ENCODE measurements at places on chromosomes 3 and 15.

GRCh38 chr3:128922804-128923459 lies 43.5 kb downstream of the ACAD9 start:
- DNase-seq: peak; percentile 38

GRCh38 chr3:53222183-53222901 lies 33.5 kb downstream of the TKT start:
- no peak for DNase-seq

GRCh38 chr3:184608209-184608608 lies 46.6 kb downstream of the EPHB3 start:
- no peak for DNase-seq

DNA sequence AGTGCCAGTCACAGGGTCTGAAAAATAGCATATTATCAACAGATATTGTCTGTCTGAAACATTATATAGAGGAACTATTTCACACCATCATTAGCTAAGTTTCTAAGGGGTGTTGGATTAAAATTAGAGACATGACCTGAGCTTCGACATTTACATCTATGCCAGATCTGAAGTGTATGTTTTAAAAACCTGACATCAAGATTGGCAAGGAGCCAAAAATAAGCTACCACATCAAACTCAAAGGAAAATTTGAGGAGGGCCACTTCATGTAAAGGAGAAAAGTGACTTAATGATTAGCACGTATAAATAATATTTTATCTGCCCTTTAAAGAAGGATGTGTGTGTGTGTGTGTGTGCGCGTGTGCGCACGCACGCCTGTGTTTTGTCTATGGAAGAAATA lies 752.0 kb upstream of the GRM7 start:
- no peak for DNase-seq

DNA sequence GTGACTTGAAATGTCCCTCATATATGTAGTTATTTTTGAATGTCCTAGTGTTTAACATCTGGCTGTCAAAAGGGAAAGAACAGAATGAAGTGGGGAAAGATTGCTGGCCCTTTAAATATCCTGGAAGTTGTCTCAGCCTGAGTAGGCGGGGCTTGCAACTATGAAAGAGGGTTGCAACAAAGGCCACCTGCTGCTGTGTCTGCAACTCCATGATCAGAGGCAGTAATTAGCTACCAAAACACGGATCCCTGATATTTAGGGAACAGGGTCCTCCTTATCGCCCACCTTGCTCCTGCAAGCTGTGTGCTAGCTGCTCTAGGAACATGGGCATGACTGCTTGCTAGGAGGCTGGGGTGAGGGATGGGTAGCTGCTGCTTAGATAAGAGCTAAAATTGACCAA lies 100.2 kb upstream of the CFAP20DC start:
- no peak for DNase-seq

DNA sequence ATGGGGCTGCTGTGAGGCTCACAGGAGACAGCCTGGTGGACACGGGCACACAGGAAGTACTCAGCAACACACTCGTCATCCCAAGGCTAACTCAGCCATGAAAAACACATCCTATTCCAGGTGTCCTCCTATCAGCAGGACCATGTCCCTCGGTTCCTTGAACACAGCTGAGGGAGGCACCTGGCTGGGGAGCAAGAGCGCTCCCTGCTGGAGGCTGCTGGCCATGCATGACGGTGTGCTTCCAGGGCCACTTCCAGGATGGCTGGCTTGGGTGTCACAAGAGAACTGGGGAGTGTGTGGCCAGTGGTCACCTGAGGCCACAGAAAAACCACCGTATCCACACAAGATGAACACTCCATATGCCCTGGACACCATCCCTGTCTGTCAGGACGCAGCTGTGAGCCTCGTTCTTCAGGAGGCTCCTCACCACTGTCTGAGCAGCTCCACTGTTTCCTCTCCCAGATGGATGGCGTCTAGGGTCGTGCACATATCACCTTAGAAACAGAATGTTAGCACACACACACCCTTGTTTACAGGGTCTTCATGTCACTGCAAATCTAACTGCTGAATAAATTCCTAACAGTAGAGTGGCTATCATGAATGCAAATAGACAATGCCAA lies 31.0 kb downstream of the POC1A start:
- peak; percentile 54 for DNase-seq

DNA sequence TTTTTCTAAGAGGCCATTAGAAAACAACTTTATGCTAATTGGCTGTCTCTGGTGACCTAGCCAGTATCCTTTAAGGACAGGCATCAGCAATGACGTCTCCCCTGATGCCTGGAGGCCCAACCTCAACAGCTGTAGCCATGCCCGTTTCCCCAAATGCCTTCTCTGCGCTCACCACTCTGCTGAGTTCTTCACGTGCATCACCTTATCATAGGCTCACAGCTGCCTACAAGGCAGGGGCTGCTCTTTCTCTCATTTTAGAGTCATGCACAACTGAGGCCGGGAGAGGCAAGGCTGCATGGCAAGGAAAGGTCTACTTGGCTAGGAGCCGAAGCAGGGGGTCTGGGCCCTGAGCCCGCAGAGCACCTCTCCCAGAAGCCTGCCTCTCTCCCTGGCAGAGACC lies 43.9 kb upstream of the SEC13 start:
- no peak for DNase-seq

DNA sequence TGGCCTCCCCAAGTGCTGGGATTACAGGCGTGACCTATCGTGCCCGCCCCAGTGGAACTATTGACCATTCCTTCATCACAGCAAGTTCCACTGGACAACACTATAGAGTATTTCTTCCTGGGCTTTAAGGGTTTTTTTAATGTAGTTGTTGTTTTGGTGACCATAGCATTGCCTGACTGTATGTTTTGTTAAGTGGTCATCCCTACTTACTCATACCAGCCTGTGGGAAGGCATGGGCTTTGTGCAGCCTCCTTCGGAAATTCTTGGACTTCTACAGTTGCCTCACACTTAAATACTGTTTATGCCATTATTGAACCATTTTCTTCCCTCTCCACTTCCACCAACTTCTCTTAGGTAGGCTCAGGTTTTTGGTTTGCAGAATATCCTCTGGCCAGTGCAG lies 19.9 kb upstream of the ALPK3 start:
- no peak for DNase-seq

GRCh38 chr3:160346511-160346910 lies 52.5 kb downstream of the IFT80 start:
- DNase-seq: no peak

DNA sequence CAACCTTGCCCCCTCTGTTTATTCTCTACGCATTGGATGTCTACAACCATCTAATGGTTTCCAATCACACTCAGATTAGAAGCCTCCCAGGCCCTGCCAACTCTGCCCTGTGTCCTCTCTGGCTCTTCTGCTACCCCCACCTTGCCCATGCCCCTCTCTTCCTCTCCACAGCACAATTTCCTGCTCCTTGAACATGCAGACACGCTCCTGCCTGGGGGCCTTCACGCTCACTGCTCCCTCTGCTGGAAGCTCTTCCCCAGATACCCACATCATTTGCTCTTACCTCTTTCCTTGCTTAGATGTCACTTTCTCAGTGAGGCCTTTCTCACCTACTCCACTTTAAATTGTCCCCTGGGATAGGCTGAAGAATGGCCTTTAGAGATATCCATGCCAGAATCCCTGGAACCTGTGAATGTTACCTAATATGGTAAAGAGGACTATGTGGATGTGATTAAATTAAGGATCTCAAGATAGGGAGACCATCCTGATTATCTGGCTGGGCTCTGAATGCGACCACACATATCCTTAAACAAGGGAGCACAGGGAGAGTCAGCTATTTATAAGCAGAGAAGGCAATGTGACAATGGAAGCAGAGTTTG lies 9.9 kb downstream of the KY start:
- no peak for DNase-seq

DNA sequence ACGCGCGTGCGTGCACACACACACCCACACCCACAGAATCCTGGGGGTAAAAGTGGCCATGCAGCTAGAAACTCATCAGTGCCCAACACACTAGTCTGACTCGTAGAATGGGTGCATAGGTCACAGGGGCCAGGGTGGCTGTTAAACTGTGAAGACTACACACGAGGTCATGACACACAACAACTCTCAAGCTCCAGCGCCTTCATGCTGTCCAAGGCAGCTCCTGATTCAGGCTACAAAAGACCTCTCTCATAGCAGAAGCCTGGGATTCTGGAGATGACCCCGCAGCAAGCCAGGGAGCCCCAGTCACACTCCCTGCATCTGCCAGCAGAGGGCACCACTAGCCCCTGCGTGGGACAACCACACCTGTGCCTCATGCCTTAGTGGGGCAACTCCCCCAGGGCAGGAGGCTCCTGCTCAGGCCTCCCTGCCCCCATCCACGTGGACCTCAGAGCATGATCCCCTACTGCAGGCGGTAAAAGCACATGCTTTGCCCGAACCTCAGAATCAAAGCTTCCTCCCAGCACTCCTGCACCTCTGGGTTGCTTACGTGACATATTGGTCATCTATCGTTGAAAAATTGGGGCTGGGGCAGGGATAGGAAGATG lies 93.1 kb downstream of the LRIG1 start:
- DNase-seq: peak; percentile 47

- DNase-seq: no peak
These were observed 30.5 kb upstream of the MYZAP start for GRCh38 chr15:57561041-57561711.

- no peak for DNase-seq
These were observed 130.6 kb upstream of the SEMA6D start for GRCh38 chr15:47586653-47587224.

DNA sequence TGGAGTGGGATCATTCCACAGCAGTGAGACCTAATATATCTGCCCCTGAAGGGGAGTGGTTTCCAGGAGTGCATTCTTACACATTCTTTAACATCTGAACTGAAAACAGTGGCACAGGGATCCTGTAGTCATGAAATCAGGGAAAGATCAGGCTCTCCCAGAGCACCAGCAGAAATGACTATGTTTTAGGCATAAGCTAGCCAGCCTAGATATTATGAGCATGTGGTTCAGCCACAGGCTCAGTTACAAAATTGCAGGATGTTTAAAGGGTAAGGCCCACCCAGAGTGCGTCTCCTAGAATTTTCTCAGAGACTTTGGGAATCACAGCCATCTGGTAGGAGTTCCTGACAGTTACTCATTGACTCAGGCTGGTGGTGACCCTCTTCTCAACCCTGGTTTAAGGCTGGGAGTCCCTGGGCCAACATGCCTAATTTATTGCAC lies 20.9 kb downstream of the FSTL1 start:
- no peak for DNase-seq

DNA sequence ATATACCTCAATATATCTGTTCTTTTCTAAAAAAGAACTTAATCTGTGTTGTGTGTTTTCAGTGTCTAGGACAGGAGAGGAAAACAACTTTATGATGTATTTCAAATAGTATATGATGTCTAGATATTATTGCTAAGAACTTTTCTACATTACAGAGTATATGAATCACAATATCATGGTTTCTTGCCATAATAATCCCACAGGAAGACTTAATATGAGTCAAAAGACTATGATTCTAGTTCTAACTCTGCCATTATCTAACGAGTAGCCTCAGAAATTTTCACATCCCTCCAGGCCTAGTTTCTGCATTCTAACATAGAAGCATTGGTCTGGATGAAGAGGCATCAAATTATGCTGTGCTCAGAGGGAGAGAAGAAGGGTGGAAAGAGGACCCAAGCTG lies 107.7 kb upstream of the SPRED1 start:
- DNase-seq: no peak

GRCh38 chr3:141710888-141711616 lies 27.0 kb upstream of the RNF7 start:
- no peak for DNase-seq

- DNase-seq: no peak
These were observed at the start of gene TNNC1 for GRCh38 chr3:52453496-52454249. Gene TNNC1 (minus strand): TSS chr3:52454041. CDS start chr3:52454015, 26 bp downstream.

DNA sequence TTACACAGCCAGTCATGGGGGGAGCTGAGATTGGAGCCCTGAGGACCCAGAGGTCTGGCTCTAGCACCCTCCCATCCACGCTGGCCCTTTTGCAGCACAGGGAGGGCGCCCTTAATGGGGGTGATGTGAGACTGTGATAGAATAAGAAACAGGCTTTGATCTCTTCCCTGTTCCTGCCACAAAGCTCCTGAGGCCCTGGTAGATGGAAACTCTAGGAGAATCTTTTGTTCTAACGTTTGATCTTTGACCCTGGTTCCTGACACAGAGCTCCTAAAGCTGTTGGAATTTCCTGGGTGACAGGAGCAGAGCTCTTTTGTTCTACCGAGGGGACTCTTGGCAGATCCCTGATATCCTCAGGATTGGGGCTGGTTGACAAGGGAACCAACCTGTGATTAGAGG lies 1.2 kb upstream of the UROC1 start:
- DNase-seq: no peak

- no peak for DNase-seq
These were observed 64.5 kb upstream of the MLF1 start for GRCh38 chr3:158506456-158506855.

DNA sequence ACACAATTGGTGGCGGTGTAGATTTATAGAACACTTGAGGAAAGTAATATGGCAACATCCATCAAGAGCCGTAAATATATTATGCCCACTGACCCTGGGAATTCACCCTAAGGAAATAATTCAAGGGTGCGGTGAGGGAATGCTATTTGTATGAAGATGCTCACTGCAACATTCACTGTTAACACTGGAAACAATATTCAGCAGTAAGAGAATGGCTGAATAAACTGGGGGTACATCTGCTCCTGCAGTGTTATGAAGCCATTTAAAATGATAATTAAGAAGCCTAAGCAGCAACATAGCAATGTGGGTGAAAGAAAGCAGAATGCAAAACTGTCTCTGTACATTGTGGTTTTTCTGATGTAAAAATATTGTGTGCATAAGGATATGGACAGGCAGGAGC lies 87.6 kb downstream of the RAB11A start:
- DNase-seq: no peak

GRCh38 chr3:187465503-187465902 lies 97.3 kb downstream of the RTP4 start:
- DNase-seq: no peak

DNA sequence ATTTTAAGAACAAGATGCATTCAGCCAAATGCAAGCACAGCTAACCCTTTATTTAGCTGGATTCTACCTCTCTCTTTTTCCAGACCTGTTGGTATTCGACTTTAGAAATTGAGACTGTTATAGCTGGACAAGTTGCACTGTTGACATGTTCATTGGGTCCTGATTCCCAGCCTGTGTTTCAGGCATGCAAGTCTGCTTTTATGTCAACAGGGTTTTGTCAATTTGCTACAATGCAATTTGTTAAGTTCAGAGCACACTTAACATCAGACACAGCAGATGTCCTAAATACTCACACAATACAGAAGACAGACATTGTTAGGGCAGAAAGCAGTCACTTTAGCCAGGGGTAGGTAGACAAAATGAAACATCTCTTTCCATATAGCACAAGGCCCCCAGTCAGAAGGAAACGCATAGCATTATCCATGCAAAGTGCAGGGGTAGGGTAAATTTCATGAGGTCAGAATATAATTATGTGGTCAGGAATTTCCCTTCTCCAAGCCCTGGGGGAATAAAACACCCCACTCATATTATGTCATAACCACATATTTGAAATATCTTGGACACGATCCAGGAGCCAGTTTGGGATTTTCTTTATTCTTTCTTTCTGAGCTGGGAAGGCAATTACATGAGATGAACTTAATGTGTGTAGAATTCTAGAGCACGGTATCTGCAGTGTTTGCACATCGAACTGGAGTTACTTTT lies 504.1 kb downstream of the NTRK3 start:
- no peak for DNase-seq

- no peak for DNase-seq
These were observed 12.3 kb upstream of the SLC30A4 start for GRCh38 chr15:45534821-45535220.
